ENCODE measurements at places on chromosomes 3 and 15.

DNA sequence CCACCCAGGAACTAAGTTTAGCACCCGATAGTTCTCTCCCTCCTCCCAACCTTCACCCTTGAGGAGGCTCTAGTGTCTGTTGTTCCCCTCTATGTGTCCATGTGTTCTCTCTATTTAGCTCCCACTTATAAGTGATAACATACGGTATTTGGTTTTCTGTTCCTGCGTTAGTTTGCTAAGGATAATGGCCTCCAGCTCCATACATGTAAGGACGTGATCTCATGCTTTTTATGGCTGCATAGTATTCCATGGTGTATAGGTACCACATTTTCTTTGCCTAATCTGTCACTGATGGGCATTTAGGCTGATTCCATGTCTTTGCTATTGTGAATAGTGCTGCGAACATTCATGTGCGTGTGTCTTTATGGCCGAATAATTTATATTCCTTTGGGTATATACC is 66.9 kb upstream of the TRA2B start:
- DNase-seq: no peak

DNA sequence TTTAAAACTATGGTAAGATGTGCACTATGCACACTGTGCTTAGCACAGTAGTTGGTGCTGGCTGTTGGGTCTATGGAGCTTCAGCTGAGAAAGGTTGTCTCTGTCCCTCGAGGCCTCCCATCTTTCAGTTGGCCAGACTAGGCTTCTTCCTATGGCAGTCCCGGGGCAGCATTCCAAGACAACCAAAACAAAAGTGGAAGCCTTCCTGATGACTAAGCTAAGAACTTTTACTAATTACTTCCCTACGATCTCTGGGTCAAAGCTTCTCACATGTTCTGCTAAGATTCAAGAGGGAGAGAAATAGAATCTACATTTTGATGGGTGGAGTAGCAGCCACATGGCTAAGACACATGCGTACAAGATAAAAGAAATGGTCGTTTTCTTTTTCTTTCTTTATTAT is 342.8 kb downstream of the TUSC7 start:
- no peak for DNase-seq

DNA sequence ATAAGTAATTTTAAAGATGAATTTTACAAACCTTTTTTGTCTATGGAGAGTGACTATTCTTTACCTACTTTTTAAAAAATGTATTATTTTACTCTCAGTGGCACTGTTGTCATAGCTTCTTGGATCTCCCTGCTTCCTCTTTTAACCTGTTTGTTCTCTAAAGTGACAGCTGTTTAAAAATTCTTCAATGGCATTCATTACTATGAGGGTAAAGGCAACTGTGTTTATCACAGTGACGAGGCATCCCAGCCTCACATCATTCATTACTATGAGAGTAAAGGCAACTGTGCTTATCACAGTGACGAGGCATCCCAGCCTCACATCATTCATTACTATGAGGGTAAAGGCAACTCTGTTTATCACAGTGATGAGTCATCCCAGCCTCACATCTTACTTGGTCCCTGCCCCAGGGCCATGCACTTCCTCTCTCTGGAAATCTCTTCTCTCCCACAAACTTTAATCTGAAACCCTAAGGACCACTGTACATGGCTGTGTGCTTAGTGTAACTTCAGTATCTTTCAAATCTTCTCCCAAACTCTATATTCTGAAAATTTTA is 101.7 kb upstream of the ZNF717 start:
- no peak for DNase-seq

- DNase-seq: no peak
Observed at GRCh38 chr3:177771780-177772179, 574.5 kb upstream of the TBL1XR1 start.

GRCh38 chr3:21643752-21644151 is 107.3 kb downstream of the ZNF385D start:
- no peak for DNase-seq

- no peak for DNase-seq
Observed at GRCh38 chr3:197847866-197848401, 56.9 kb downstream of the LRCH3 start.

DNA sequence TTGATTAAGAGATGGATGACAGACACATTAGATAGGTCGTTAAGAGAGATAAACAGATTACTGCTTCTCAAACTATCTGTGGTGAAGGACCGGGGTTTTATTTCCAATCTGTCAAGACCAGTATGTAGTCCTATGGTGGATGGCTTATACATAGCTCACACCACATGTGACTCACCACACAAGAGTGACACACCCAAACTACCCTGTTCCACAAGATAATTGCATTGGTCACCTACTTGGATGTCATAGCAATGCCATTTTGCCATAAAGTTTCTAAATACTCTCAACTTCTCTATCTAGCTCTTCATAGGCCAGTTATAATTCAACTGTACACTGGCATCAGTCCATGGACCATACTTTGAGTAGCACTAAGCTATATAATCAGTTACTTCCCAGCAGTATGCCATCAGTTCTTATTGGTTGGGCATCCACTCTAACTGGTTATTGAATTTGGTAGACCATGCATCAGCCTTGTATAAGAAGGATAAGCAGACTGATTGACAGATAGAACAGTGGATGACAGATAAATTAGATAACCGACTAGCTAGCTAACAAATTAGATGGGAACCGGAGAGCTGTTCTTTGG is 11.6 kb downstream of the WWTR1 start:
- DNase-seq: no peak

GRCh38 chr15:44798826-44799225 is 62.5 kb downstream of the TRIM69 start:
- DNase-seq: peak; percentile 7

- DNase-seq: no peak
Observed at GRCh38 chr3:43213631-43214030, 72.7 kb upstream of the SNRK start.

DNA sequence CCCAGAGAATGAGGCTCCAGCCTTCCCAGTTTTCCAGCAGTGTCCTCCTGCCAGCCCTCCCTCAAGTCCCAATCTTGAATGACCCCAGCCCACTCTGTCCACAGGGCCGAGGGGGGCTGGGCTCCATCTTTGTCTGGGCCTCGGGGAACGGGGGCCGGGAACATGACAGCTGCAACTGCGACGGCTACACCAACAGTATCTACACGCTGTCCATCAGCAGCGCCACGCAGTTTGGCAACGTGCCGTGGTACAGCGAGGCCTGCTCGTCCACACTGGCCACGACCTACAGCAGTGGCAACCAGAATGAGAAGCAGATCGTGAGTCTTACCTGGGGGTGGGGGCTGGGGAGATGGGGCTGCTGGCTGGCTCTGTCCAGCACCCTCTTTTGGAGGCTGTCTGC is 5.6 kb upstream of the FES start:
- no peak for DNase-seq

DNA sequence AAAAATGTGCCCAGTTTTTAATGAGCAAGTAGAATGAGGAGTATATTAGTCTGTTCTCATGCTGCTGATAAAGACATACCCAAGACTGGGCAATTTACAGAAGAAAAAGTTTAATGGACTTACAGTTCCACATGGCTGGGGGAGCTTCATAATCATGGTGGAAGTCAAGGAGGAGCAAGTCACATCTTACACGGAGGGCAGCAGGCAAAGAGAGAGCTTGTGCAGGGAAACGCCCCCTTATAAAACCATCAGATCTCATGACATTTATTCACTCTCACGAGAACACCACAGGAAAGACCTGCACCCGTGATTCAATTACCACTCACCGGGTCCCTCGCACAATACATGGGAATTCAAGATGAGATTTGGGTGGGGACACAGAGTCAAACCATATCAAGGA is 111.7 kb upstream of the CNTN6 start:
- no peak for DNase-seq

DNA sequence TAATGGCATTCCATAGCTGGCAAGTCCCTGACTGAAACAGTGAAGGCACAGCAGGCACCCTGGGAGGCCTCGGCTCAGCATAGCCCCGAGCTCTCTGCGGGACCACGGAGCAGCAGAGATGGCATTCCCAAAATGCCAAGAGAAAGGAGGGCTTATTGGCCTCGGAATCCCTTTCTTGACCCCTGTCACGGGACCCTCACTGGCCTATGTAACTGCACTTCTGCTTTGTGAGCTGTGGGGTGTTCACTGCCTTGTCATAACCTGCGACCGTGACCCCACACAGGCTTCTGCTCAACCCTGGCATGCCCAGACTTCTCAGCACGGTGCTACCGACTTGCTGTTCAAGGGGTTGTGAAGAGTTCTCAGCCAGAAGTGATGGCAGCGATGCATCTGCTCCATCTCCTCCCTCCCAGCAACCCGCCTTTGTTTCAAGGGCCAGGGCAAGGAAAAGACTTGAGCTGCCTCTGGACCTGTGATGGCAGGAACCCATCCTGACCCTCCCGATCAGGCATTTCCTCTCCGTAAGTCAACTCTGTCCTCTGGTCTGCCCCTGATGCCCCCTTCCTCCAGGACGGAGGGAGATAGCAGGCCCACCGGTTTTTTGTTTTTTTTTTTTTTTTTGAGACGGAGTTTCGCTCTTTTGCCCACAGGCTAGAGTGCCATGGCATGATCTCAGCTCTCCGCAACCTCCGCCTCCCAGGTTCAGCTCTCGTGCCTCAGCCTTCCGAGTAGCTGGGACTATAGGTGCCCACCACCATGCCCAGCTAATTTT is 30.5 kb downstream of the EHD4 start:
- DNase-seq: no peak

DNA sequence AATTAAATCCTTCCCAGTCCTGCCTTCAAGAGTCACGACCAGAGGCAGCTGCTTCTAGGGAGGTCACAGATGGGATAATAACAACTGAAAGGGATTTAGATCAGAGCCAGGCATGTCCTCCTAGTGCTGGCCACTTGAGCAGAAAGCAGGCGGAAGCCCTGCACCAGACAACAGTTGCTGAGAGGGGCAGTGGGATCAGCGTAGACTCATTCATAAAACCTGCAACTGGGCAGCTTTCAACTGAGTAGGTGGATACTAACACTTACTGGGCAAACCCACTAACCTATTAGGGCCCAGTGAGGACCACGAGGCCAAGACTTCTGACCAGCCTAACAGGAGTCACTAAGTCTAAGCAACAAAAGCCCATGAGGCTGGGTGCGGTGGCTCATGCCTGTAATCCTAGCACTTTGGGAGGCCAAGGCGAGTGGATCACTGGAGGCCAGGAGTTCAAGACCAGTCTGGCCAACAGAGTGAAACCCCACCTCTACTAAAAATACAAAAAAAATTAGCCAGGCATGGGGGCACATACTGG is 67.0 kb downstream of the DAPK2 start:
- DNase-seq: no peak

GRCh38 chr3:172538368-172539151 is 15.3 kb upstream of the TNFSF10 start:
- DNase-seq: no peak

- DNase-seq: no peak
Observed at GRCh38 chr15:74306781-74307217, 60.6 kb downstream of the CYP11A1 start.

- DNase-seq: no peak
Observed at GRCh38 chr15:39028069-39028468, 463.5 kb upstream of the RASGRP1 start.

GRCh38 chr15:31236184-31237042 is 90.2 kb upstream of the KLF13 start:
- peak; percentile 26 for DNase-seq

GRCh38 chr3:115708540-115708939 is 85.2 kb downstream of the GAP43 start:
- DNase-seq: no peak

GRCh38 chr15:77352887-77353286 is 67.0 kb downstream of the PEAK1 start:
- DNase-seq: no peak

- DNase-seq: no peak
Observed at GRCh38 chr3:52848617-52849016, 13.8 kb upstream of the MUSTN1 start.

DNA sequence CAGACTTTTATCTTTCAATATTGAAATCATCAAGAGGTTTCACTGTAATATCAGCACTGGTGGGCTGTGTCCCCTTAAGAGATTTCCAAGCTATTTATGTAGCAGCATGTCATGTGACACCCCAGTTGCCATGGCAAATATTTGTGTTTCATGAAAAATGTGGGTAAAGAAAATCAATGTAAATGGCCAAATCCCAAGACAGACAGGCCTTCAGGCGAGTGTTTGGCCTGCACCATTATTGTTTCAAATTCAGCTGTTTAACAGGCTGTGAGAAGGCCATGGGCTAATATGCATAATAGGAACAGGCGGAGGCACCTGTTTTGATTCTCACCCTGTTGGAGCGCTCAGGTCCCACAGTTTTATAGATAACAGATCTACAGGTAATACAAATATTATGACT is 104.2 kb downstream of the IQCH start:
- DNase-seq: no peak

- DNase-seq: no peak
Observed at GRCh38 chr3:179943117-179943880, 93.4 kb downstream of the PEX5L start.

DNA sequence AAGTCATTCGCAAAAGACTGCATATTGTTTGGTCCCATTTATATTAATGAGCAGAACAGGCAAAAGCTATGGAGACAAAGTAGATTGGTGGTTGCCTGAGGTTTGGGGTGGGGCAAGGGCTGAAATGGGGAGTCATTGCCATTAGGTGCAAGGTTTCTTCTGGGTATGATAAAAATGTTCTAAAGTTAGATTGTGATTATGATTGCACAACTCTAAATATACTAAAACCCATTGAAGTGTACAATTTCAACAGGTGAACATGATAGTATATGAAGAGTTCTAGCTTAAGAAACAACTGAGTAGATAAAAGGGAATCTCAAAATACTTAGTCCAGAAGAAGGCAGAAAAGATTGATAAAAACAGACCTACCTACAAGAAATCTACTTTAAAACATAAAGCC is 56.7 kb downstream of the PAK2 start:
- no peak for DNase-seq

DNA sequence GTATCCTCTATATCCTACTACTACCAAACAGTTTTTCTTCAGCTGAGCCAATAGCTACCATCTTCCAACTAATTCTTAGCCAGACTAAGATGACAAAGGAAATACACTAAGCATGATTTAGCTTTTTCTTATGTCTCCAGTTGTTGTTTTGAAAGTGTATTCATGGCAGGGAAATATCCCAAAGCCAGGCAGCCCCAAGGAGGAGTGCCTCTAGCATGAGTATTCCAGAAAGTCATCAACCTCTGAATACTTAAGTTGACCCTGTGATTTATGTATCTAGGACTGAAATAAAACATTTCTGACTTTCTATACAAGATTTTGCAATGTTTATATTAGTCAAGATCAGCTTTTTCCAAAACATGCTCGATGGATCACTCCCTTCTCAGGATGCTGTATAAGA is 449.1 kb downstream of the IL5RA start:
- no peak for DNase-seq
